ENCODE measurements at places on chromosomes 2 and 18.

GRCh38 chr2:120787822-120788700 is 52.4 kb downstream of the GLI2 start:
- DNase-seq: no peak

- DNase-seq: no peak
These were observed 127.4 kb upstream of the OTX1 start for GRCh38 chr2:62923242-62923641.

GRCh38 chr2:37589298-37589697 is 82.1 kb downstream of the CDC42EP3 start:
- no peak for DNase-seq

DNA sequence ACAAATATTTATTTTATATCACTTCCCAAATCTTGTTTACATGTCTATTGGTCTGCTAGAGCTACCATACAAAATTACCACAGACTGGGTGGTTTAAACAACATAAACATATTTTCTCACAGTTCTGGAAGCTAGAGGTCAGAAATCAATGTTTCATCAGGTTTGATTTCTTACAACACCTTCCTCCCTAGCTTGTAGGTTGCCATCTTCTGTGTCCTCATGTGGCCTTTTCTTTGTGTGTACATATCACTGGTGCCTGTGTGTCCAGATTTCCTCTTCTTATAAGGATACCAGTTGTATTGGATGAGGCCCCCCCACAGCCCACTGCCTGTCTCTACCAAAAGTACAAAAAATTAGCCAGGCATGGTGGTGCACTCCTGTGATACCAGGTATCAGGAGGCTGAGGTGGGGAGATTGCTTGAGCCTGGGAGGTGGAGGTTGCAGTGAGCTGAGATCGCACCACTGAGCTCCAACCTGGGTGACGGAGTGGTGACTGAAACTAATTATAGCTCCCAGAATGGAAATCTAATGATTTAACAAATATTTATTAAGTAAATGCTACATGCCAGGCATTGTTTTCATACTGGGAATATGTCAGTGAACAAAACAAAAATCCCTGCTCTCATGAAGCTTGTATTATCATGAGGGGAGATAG is 13.6 kb downstream of the EML4 start:
- no peak for DNase-seq

DNA sequence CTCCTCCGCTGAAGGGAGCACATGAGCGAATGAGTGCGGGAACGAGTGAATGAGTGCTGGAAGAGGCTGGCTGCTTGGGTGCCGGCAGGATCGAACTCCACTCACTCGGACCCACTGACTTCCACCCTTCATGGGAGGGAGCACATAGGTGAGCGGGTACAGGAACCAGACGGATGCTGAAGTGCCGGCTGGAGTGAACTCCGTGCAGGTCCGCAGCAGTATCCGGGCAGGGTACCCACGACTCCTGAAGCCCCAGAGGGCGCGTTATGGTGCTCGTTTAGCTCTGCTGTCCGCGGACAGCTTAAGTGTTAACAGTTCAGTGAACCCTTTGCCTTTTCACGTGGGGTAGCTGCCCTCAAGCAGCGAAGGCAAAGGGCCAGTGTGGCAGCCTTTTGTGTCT is 23.2 kb downstream of the RPRM start:
- no peak for DNase-seq

DNA sequence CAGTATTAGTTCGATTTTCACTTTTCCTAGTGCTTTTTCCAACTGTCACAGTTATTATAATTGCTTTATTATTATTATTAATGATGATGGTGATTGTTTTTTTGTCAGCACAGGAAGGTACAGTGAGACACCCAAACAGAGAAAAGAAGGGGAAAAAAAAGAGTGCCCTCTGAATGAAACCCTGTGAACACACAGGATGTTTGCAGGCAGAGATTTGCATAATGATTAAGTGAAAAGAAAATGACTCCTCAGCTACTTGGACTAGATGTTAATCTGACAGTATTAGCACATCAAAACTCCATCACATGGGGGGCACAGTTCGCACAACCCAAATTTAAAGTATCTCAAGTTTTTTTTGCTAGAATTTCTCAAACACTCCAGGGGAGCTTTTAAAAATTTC is 32.9 kb downstream of the ADD2 start:
- DNase-seq: no peak
